ENCODE measurements at places on chromosomes 16 and 17. TPM values are rescaled to one million over a fixed set of nuclear protein-coding genes. Genes with fewer than 3 reads are reported as not detected.

- no peak for DNase-seq
These were observed at the start of gene IGSF6 for GRCh38 chr16:21652453-21652852. Gene IGSF6 (minus strand): TSS chr16:21652608. CDS start chr16:21652598, 10 bp downstream.

DNA sequence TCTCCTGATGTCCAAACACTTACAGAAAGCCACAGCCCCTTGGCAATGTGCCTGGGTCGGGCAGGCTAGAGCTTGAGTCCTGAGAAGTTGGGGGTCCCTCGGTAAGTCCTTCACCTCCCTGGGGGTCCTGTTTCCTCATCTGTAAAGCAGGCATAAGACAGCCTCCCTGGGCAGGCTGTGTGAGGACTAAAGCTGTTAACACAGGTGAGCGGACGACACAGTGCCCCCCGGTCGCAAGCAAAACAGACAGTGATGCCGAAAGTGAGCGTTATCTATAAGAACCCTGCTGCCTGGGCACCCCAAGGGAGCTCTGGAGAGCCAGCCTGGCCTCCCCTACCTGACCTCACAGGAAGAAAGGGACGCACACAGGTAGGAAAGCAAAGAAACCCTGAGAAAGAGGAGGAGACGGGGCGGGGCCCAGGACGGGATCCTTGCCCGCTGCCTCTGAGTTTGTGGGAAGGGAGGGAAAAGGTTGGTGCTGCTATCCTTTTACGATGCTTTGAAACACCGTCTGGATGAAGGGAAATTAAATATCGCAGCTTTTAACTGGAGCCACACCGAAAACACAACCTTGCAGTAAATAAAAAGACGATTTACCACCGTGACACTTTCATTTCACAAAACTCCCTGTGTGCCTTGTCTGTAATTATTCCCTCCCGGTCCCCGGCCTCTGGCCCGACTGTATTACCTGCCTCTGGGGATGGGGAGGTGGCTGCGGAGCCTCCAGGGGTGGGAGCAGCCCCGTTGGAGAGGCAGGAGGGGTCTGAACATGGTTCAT lies 67.1 kb downstream of the ENGASE start:
- DNase-seq = no peak

- no peak for DNase-seq
These were observed 260.1 kb downstream of the SNX29 start for GRCh38 chr16:12236589-12236988.

DNA sequence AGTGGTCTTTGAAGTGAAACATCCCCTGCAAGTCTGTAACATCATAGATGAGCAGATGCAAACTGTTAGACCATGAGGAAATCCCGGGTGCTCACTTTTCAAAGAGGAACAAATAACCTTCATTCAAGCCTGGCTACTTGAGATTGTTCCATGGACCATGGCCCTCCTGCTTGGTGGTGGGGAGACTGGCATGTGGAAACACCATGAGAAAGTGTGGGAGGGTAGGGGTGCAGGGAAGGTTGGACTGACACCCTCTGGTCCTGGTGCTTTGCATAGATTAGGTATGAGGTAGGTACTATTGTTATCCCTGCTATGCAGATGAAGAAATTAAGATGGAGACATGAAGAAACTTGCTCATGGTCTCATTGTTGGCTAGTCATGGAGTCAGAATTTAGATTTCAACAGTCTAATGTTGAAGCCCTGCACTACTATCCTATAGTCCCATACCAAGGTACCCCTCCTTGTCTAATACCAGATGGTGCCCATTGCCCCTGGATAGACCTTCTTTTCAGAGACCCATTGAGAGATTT lies 59.0 kb downstream of the SPACA3 start:
- no peak for DNase-seq

The CYGB gene
- polyA plus RNA-seq = 10.1 TPM

GRCh38 chr16:55981557-55981956 lies 106.4 kb upstream of the CES5A start:
- DNase-seq = no peak

GRCh38 chr16:67277999-67278772 lies 1.1 kb upstream of the PLEKHG4 start:
- DNase-seq = no peak

DNA sequence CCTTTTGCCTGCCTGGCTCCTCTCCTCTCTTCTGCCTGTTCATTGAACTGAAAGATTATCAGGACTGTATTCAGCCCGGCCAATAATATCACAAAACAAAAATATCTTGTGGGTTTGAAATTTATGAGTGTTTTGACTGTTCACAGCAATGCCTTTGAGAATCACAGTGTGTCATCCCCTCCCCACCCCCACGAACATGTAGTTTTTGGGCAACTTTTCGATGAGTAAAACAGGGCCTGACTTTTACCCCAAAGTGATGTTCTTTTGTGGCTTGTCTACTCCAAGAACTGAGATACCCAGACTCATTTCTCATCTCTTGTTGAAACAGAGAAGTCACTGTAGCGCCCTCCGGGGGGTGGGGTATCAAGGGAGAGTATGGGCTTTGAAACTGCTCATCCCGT lies 675.7 kb downstream of the WWOX start:
- DNase-seq = no peak

DNA sequence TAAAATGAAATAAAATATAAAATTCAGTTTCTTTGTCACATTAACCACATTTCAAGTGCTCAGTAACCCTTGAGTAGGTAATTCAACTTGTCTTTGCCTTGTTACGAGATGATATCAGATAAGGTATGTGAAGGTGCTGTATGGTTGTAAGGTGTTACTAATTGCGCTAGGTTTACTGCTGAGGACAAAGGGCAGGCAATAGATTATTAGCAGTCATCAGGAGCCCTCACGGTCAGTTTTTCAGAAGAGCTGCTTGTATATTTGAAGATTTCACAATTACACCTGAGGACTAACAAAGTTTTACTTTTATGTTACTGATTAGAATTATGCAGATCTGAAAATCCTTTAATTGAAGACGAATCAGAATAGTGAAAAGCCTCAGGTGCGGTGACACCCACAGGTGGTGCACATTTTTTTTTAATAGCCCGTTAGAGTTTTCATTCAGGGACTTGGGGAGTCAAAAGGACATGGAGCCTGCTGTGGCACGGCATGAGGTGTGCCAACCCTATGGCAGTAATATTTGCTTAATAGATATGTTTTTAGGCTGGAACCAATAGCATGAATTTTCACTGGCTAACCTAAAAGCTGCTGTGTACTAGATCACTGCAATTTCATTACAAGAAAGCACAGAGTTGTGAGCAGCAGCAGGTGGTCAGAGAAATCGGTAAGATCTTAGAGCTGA lies 16.4 kb downstream of the NDEL1 start:
- no peak for DNase-seq

GRCh38 chr16:3876695-3877094 lies 3.8 kb downstream of the CREBBP start:
- no peak for DNase-seq

Measured in sigmoid colon (tissue), 7 donors.